Pancreas (tissue), 10 donors: ENCODE measurements at places on chromosomes 13 and 19. TPM values are rescaled to one million over a fixed set of nuclear protein-coding genes. Genes with fewer than 3 reads are reported as not detected.

The ANKLE1 gene
- 0.09 TPM for total RNA-seq

DNA sequence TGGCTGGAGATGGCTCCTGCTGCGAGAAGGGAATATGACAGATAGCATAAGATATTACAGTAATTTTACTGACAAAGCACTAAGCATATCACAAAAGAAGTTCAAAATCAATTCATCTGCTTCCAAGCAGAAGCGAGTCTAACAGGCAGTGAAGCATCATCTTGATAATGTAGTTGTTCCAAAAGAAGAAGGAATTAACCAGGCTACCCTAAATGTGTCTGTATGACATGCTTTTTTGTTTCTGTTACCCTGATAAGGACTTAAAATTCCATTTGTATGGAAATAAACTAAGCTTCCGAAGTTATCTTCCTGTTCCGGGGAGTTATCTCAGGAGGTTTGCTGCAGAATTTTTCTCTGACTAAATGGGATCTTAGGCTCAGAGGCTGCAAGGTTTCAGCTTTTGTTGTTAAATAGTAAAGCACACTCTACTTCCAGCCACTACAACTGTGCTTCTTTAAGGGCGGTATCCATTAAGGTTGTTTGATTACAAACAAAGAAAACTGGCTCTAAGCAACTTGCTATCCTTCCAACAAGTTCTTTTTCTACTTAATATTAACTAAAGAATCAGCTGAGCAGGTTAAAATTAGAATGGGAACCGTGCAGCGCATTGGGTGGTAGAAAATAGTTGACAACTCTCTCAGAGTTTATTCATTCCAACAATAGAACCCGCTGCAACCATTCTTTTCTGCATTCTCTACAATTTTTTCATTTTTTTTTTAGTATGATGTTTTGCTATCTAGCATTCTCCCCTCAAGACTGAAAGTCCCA, 607.3 kb downstream of the UQCRFS1 start:
- DNase-seq, result no peak

The TEX26 gene
- total RNA-seq, result 0.37 TPM

DNA sequence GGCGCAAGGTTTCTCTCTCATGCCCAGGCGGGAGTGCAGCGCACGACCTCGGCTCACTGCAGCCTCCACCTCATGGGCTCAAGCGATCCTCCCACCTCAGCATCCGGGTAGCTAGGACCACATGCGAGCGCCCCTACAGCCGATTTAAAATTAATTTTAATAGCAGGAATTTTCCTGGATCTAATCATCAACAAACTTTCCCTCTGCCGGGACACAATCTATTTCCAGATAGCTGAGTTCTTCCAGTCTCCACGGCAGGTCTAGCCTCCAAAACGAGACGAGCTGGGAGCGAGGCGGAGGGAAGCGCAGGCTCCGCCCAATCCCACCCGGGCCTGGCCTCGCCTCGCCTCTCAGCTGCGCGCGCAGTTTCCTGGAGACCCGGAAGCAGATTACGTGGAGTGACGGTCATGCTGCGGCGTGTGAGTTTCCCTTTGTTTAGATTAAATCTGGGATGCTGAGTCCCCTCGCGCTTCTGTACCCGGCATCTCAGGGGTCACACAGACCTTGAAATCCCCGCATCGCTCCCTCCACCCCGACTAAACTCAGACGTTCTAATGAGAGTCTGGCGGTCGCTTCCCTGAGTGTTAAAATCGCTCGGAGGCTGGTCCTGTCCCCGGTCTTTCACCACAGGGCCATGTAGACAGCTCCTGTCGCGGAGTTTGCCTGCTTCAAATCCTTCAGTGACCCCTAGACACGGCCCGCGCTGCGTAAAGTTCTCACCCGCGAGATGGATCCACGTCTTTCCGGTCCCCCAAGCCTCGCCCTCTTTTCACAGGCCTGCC, at the start of gene ZNF880:
TSS of gene ZNF880 (plus strand) at position 365 of the 782 bp plus-strand sequence. CDS start at position 408, 43 bp downstream.
- DNase-seq, result peak; percentile 89

GRCh38 chr13:109645831-109646230, 140.6 kb downstream of the IRS2 start:
- DNase-seq, result no peak

The ERVV-1 gene
- not detected for total RNA-seq

- no peak for DNase-seq
Observed at GRCh38 chr13:46546084-46546768, 6.7 kb upstream of the LRCH1 start.

GRCh38 chr13:106566641-106567473, 1.1 kb downstream of the ARGLU1 start:
- DNase-seq, result no peak

The OR10H1 gene
- total RNA-seq, result not detected

DNA sequence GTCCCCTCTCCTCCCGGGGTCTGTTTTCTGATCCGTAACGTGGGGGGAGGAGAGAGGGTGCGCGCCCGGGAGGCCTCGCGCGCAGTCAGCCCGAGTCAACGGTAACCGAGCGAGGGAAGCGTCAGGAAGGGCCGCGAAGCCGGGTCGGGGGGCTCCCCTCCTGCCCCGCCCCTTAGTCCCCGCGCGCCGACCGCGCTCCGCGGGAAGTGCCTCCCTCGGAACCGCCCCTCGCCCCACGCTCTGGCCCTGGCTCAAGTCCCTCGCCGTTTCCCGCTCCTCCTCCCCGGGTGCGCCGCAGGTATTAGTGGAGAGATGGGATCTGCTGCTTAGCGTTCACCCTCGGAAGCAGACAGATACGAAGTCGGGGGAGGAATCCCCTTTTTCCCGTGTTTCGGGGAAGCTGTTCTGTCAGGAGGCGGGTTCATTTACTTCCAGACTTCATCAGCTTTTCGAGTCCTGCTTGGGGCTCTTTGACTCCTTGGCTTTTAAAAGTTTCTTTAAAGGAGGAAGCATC, 770 bp downstream of the HNRNPM start:
- peak; percentile 60 for DNase-seq

- DNase-seq, result peak; percentile 5
Observed at GRCh38 chr13:113629866-113630265, 28.1 kb downstream of the ATP4B start.

The CAPS gene
- 13.4 TPM for total RNA-seq

DNA sequence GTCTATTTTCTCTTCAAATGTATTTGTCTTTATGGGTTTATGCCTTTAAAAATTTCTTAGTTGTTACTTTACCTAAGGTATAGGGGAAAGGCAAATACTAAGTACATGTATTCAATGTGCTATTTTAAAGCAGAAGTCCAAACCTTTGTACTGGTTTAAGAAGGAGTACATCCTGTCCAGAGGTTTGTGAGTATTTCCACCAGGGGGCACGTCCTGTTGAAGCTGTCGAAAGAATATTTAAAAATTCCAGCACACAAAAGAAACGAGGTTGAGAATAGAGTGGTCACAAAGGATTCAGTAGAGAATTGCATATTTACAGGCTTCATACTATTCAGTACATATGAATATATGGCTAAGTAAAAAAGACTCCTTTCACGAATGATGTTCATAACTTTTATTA, 59.8 kb downstream of the URI1 start:
- no peak for DNase-seq

- peak; percentile 54 for DNase-seq
Observed at GRCh38 chr19:1767464-1767933, 14.2 kb downstream of the ONECUT3 start.

GRCh38 chr19:19588546-19588945, 29.9 kb downstream of the PBX4 start:
- DNase-seq, result no peak

DNA sequence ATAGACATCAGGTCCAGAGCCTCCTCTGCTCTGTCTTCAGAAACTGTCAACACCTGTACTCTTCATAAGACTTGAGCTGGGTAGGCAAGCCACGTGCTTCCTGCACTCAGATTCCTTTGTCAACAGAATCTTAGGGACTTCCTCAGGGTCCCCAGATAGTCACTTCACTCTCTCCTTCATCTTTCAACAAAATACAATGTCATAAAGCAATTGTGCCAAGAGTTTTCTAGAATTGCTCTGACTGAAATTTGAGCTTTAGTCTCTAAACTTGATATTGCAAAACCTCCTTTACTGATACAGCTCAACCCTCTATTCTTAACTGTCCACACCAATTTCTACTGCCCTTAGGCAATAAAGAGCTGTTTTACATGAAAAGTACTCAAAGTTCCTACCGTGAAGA, 179.9 kb downstream of the IRS2 start:
- DNase-seq, result no peak

DNA sequence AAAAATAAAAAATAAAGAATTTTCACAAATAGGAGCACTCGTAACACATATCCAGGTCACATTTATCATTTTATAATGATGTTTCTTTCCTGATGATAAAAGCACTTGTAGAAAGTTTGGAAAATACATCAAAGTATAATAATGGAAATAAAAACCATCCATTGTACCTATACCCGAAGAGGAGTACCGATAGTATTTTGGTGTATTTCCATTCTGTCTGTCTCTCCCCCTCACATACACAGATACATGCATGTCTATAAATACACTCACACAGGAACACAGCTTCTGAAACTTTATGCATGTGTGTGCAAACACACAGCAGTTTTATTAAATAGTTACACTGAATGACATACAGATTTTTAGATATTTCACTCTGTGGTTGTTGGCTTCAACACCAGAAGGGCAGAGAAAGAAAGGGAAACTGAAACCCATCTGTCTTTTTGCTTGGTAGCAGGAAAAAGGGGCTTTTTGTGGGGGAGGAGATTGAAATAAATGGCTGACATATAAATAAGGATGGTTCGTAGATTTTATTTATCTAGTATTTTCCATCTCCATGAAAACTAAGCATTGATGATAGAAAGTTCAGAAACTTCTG, 114.8 kb downstream of the LRCH1 start:
- DNase-seq, result no peak

The SGCG gene
- 0.25 TPM for total RNA-seq

DNA sequence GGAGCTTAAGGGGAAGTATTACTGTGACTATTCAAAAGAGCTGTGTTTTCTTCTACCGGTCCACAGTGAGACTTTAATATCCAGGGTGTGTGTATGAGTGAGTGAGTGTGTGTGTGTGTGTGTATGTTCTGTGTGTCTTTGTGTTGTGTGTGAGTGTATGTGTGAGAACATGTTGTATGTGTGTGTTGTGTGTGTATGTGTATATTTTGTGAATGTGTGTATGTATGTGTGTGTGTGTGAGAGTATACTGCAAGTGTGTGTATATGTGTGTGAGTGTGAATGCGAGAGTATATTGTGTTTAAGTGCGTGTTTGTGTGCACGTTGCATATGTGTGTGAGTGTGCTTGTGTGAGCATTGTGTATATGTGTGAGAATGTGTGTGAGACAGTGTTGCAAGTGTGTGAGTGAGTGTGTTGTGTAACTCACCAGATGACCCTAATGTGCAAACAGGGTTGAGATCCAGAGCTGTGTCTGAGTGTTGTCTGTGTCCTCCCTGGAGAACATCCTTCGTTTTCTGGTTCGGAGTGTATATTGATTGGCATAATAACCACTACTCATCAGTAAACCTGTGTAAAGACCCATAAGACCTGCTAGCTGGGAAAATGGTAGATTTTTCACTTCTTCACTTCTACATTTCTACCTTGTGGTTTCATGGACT, 101.1 kb upstream of the RNF113B start:
- DNase-seq, result no peak

The ICAM4 gene
- 0.20 TPM for total RNA-seq

The DMAC2 gene
- total RNA-seq, result 24.3 TPM

- DNase-seq, result no peak
Observed at GRCh38 chr19:3471954-3472655, 8.2 kb downstream of the SMIM24 start.

The ZIM2 gene
- total RNA-seq, result 0.13 TPM

The CGB7 gene
- not detected for total RNA-seq

GRCh38 chr13:61900033-61900432, 484.4 kb upstream of the PCDH20 start:
- DNase-seq, result no peak

- DNase-seq, result peak; percentile 75
Observed at GRCh38 chr19:36489920-36490415, 607 bp upstream of the ZNF566 start.

GRCh38 chr19:44607049-44607448, 6.3 kb upstream of the IGSF23 start:
- no peak for DNase-seq

- DNase-seq, result no peak
Observed at GRCh38 chr13:23707674-23708073, 137.5 kb downstream of the TNFRSF19 start.

- DNase-seq, result no peak
Observed at GRCh38 chr19:38061294-38061693, 154.3 kb downstream of the SIPA1L3 start.

The ZNF418 gene
- 3.9 TPM for total RNA-seq

The DLL3 gene
- total RNA-seq, result not detected

The URAD gene
- total RNA-seq, result not detected

- no peak for DNase-seq
Observed at GRCh38 chr19:5204212-5204611, 136.4 kb downstream of the PTPRS start.

DNA sequence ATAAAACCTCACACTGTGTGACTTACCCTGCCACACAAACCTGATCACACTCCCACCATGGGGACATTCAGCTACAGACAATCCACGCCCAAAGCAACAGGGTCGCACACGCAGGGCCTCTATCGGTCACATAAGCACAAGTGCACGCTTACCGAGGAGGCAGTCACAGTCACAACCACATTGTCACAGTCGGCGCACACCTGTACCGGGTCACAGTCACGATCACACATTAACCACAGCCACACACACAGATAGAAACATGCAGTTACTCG, 579 bp downstream of the ZNF566 start:
- peak; percentile 53 for DNase-seq
